Stimulated activated CD4-positive, alpha-beta T cell treated with anti-CD3 and anti-CD28 coated beads, Interleukin-1b, Interleukin-23, amount 100 ng/mL, for 4 hours (primary cell): ENCODE measurements at places on chromosomes 5 and 9.

DNA sequence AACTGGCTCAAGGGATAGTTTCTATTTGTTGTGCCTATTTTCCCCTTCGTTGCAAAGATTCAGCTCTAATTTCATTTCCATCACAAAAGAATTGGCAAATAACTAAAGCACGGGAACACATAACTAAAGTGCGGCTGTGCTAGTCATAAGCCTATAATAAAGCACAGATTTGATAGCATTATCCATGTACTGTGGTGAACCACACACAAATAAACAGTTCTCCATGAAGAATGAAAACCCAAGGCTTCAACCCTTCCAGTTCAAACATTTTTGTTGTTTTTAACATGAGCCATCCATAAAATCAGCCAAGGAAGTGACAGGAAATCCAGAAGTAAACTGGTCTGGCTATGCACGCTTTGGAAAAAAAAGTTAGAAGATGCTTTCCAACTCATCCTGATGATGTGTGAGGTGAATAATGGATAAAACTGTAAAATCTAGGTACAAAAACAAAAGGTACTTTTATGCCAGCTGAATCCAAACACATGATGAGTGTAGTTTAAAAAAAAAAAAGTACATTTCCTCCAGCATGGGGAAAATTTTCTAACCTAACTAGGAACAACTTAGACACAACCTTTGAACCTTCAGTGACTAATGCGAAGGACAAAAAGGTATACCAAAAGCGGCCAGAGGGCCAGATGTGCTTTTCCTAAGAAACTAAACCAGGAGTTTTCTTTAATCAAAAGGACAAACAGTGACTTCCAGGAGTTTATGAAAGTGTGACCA lies 10.2 kb downstream of the ZNF608 start:
- DNase-seq, result no peak

DNA sequence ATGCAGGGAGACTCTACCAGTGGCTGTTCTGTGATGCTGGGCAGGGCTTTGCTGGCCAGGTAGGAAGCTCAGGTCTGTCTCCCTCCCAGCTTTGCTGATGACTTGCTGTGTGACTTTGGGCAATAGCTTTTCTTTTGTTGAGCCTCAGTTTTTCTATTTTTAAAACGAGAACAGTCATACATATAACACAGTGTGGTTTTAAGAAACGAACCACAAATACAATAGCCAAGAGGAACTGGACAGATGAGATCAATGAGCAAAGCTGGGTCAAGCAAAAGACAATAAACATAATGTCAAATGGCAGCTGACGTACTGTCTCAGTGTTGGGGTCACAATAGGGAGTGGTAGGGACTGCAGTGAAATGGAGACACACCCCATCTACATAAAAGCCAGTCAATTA lies 20.2 kb downstream of the SLIT3 start:
- DNase-seq, result no peak

- DNase-seq, result no peak
Observed at GRCh38 chr5:173236531-173237142, 1.6 kb upstream of the NKX2-5 start.

DNA sequence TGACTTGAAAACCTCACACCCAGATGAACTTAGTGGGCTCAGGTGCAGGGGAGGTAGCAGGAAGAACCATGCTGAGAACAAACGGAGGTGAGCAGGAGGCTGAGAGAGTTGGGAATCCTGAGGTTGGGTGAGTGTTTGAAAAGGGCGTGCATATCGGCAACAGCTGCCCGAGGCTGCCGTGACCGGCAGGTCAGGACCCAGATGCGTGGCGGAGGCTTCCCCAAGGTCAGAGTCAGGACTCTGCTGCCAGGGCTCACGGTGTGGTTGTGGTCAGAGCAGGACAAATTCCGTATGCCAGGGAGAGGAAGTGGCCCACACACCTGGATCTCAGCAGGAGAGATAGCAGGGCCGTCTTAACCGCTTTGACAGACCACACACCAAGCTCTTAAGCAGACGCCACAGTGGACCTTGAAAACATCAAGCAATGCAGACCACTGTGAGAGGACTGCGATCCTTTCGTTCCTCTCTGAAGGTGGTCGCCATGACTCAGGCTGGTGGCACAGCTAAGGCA lies 43.1 kb downstream of the ADAMTS16 start:
- DNase-seq, result no peak
